ENCODE measurements at places on chromosomes 12 and 14.
A peak's percentile ranks its signal among the peaks of the same experiment; 100 is the strongest.

GRCh38 chr12:55516391-55516790 is 24.2 kb downstream of the OR6C68 start:
- no peak for DNase-seq

DNA sequence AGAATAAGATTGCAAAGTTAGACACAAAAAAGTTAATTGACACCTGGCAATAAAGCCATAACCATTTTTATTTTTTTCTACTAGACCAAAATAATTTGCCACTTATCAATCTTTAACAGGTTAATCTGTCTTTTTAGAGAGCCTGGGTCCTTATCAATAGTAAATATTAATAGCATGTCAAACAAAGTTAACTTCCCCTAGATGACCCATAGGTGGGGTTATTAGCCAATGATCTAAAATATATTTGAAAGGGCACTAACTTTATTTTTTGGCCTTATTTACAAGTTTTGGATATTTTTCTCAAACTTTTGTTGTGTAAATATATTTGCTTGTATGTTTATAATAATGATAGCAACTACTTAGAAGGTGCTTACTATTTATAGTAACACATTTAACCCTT is 3.9 kb downstream of the ANKRD33 start:
- DNase-seq, result no peak

DNA sequence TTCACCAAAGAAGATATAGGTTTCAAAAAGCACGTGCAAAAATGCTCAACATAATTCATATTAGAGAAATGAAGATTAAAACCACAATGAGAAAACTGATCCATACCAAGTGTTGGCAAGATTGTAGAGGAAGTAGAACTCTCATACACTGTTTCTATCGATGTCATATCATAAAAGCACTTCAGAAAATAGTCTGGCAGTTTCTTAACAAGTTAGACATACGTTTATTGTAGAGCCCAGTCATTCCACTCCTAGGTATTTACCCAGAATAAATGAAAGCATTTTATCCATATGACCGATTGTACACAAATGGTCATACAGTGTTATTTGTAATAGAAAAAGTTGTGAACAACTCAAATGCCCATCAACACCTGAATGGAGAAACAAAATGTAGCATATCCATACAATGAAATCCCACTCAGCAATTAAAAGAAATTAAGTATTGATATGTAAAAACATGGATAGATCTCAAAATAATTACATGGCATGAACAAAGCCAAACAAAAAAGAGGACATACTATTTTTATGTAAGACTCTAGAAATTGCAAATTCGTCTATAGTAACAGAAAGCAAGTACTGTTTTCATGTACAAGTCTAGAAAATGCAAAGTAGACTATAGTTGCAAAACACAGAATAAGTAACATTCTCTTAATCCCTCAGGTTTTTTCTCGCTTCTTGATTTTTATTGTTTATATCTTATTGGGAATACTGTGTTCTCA is 41.0 kb downstream of the USP15 start:
- no peak for DNase-seq

GRCh38 chr14:56770512-56770911 is 39.8 kb downstream of the OTX2 start:
- DNase-seq, result no peak

- DNase-seq, result no peak
Observed at GRCh38 chr12:53513712-53514410, 6.6 kb upstream of the NPFF start.

DNA sequence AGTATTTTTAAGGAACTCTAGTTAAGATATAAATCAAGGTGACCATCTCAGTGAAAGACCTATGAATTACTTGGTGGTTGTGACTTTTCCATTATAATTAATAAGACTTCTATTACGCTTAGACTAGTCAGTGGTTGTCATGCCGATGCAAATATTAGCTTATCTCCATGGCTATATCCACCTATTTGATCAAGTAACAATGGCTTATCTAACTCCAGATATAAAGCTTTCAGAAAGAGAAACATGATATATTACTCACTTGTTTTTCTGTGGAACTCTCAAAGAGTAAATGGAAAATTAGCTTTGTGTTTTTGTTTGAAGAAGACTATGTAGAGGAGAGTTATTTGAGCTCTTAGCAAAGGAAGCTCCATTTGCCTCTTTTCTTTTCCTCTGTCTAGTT is 323.8 kb upstream of the DCN start:
- no peak for DNase-seq

DNA sequence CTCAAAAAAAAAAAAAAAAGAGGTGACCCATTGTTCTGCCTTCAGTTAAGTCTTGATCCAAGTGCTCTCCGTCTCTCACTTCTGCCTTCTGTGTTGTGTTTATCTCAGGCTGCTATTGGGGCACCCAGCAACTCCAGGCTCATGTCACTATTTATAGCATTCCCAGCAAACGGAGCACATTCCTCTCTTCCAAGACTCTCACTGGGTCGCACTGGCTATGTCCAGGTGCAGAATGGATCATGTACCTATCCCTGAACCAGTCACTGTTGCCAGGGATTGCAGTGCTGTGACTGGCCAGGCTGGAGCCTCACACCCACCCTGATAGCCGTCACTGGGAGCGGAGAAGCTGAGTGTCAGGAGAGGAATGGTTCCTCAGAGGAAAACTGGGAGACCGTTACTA is 31.2 kb downstream of the RHOF start:
- DNase-seq, result no peak

GRCh38 chr12:88570103-88570502 is 10.2 kb downstream of the KITLG start:
- DNase-seq, result no peak

DNA sequence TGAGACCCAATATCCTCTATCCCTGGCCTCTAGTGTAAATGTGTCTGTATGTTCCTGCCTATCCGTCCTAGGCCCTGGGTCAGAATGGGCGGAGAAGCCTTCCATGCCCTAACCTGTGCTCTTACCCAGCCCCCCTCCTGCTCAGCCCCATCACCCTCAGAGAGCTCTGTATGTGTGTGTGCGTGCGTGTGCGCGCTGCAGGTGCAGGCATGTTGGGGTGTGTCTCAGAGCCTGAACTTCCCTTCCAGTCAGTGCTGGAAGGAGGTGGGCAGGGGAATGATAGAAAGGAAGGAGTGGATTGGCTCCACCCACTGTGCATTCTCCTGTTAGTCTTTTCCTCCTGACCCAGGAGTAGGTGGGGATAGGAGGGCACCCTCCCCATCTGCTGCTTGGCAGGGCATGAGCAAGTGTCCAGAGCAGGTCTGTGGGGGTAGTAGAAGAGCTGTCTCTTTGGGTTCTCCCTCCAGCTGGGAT is 7.2 kb downstream of the NAB2 start:
- DNase-seq, result peak; percentile 79

DNA sequence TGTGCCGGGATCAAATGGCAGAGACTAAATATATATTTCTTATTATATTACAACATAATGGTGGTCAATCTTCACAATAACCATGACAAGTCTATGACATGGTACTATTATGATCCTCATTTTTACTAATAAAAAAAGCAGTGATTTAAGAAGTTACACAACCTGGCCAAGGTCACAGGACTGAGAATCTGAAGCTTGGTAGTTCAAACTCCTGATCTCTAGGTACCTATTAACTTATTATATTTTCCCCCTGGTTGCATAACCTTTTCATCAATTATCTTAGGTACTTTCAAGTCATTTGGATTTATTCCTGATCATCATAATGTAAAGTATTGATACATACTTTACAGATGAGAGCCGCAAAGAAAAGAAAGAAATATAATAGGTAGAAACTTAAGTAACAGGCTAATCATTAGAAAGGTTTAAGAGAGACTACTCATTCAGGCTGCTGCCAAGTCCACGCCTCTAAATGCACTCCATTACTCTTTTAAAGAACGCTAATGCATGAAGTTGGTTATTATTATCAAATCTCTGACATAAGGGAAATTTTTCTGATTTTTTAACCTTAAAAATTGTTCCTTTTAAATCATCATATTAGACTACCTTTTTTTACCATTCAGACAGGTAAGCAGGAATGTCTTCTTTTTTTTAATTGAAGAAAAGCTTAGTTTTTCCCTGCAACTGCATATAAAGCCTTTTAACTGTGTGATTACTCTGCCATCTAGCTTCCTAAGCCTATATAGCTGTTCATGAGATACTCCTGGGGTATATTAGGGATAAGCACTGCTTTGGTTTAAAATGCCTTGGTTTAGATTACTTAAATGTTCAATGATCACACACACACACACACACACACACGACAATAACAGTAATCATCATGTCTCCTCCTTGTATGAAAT is 35.6 kb downstream of the RPS29 start:
- DNase-seq, result peak; percentile 53

- DNase-seq, result peak; percentile 94
Observed at GRCh38 chr12:3315201-3315661, 175.8 kb upstream of the PRMT8 start.

DNA sequence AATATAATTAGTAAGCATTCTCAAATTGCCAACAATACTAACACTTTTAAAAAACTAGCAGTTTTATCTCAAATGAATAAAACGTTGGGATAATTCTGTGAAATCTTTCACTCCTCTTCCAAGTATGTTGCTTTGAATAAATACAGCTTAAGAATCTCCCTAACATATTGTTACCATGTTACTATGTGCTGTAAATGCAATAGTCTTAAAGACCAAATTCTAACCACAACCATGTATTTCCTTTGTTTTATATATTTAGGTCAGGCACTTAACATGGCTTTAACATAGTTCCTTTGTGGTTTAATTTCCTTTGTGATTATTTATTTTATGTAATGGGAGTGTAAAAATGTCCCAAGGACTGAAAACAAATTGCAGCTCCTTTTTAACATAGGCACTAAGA is 33.9 kb upstream of the CCDC91 start:
- no peak for DNase-seq

- DNase-seq, result no peak
Observed at GRCh38 chr12:92193846-92194245, 48.2 kb upstream of the BTG1 start.

DNA sequence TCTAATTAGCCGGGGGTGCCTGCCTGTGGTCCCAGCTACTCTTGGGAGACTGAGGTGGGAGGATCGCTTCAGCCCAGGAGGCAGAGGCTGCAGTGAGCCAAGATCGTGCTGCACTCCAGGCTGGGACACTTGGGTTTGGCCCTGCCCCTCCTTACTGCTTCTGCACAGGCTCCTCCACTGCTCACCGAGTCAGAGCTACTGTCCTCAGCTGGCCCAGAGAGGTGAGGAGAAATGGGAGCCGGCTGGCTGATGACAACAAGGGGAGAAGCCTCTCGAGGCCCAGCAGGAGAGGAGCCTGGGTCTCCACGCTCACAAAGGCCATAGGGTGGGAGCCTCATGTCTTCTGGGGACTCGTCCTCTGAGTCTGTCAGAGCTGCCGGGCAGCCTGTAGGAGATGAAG is 13.7 kb downstream of the CALCOCO1 start:
- no peak for DNase-seq

DNA sequence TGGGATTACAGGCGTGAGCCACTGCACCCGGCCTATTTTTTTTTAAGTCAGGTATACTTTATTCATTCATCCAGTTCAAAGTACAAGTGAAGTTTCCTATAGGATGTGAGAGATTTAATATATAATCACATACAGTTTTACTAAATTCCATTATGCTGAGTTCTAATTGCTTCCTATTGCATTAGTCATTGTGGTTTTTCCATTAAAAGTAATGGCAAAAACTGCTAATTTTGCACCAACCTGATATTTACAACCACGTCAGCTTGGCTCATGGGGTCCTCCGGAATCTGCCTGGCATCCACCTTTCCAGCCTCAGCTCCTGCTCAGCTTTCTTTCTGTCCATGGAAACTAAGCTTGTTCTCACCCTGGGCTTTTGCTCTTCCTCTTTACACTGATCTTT is 67.0 kb upstream of the CSRP2 start:
- no peak for DNase-seq

- DNase-seq, result no peak
Observed at GRCh38 chr12:110846615-110847566, at the start of gene CCDC63. Gene CCDC63 (plus strand): TSS chr12:110846987. CDS start chr12:110852955, 5,968 bp downstream.

- DNase-seq, result no peak
Observed at GRCh38 chr14:24238527-24239037, 3.8 kb downstream of the TINF2 start.

GRCh38 chr14:68970038-68970612 is 9.0 kb downstream of the ACTN1 start:
- no peak for DNase-seq

DNA sequence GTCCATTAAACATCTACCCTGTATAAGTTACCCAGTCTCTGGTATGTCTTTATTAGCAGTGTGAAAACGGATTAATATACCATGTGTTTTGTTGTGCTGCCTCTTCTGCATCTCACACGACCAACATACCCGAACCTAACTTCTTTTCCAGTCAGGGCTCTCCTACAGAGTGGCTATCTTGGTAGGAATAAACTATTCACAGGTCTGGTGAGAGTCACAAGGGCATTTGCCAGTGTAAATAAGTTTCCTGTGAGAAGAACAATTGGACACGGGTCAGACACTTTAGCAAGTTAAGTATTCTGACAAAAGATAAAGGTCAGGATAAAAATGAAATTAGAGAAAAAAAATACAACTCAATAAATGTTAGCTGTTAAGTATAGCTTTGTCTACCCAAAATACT is 60.9 kb downstream of the MYF5 start:
- no peak for DNase-seq

- peak; percentile 45 for DNase-seq
Observed at GRCh38 chr12:45415393-45415817, 199.5 kb downstream of the ANO6 start.

DNA sequence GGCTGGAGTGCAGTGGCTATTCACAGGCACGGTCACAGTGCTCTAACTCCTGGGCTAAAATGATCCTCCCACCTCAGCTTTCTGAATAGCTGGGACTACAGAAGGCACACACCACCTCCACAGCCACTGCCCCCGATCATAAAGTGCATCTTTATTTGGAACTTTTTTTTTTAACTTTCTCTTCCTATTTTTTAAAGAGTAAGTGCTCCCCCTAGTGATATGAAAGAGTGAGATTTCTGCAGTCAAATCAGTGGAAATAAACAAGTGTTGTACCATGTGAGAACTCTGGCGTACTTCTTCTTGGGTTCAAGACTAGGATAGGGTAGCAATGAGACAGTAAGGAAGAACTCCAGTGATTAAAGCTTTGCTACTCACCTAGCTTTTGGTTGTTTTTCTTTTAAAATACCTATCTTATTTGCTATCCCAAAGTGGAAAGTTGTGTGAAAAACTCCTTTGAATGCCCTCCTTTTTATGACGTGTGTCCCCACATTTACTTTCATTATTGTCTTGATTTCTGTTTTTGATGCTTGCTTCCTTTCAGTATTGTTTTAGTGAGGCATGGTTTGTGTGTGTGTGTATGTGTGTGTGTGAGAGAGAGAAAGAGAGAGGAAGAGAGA is 6.6 kb downstream of the PPP4R4 start:
- DNase-seq, result peak; percentile 64

DNA sequence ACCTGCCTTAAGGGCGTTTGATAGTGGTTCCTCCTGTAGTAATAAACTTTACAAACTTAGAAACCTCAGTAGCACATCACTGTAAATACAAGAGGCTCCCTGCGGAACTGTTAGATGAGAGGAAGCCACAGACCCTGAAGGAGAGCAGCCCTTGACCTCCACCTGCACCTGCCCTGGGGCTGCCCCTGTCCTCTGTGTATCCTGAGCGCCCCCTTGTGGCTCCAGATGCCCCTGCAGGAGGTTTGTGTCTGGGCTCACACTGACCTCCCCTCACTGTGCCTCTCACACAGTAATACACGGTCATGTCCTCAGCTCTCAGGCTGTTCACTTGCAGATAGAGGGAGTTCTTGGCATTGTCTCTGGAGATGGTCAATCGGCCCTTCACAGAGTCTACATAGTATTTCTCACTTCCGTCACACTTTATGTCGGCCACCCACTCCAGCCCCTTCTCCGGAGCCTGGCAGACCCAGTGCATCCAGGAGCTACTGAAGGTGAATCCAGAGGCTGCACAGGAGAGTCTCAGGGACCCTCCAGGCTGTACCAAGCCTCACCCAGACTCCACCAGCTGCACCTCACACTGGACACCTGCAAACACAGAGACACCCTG is 1059.8 kb downstream of the TMEM121 start:
- DNase-seq, result no peak

Data from T47D (cell line).